ENCODE measurements at places on chromosomes 4 and X.

DNA sequence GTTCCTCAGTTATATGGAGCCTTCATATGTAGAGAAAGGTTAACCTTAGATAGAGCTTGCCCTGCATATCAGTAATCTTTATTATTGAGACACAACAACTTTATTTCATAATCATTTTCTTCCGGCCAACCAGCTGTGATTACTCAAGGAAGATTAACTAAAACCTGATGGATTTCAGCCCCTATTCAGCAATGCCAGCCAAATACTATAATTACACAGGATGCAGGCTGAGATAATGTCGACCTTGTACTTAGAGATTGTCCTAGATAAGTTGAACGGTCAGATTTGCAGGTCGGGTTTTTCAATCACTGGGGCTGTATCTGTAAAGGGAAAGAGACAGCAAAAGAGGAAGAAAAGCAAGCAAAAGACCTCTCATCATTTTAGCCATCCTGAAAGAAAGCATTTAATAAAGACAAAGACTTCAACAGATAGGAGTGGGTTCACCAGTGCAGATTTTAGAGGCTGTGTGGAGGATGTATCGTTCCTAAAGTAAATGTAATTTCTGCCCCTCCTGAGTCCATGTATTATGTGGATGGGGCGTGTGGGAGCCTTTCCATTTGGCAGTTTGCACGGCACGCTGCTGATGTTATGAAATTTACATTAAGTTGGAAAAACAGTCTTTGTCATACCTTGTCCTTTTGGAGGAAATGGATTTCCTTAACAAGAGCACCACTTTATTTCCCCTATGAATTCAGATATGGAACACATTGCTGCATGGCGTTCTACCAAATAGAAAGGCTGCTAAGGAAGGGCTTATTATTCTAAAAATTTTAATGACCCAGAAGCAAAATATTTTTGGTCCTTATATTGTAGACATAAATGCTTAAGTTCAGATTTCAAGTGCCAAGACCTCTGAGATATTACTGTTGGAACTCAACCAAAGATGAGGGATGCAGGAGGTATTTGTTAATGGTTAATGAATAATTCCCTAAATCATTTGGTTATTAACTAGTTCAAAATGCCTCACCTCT, 496.7 kb downstream of the SPRY1 start:
- DNase-seq = no peak

- no peak for DNase-seq
Measured at GRCh38 chr4:120685756-120686278, 236.7 kb downstream of the PRDM5 start.

DNA sequence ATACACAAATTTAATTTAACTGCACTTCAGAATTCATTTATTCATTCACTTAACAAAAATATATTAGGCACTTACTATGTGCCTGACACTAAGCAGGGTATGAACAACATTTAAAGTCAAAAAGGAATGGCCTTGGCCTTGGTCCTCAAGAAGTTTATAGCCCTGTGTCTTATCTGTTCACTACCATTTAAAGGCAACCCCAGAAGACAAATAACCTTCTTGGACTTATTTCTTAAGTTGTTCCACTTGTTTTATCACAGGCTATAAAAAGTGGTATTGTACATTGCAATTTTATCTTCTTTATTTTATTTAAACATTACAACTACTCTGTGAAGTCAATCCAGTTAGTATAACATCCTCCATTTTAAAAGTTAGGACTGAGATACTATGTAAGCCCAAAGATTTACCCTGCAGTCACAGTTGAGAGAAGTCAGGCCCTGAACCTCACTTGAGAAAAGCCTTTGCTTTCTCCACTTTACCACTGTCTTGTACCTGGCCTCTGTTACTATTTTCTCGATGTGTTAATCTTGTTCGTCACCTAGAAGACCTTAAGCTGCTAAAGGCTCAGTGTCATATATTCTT, 305.6 kb upstream of the DIPK2B start:
- no peak for DNase-seq

GRCh38 chr4:81620442-81620841, 148.7 kb upstream of the RASGEF1B start:
- DNase-seq = no peak

GRCh38 chrX:40039887-40040286, 57.9 kb downstream of the BCOR start:
- DNase-seq = no peak

GRCh38 chrX:80602036-80602860, 182.0 kb downstream of the TENT5D start:
- no peak for DNase-seq
